HepG2 (cell line): ENCODE measurements at places on chromosomes 3 and 15. TPM values are rescaled to one million over a fixed set of nuclear protein-coding genes. Genes with fewer than 3 reads are reported as not detected.

- no peak for DNase-seq
These were observed 90.4 kb upstream of the ROPN1 start for GRCh38 chr3:124082343-124082742.

DNA sequence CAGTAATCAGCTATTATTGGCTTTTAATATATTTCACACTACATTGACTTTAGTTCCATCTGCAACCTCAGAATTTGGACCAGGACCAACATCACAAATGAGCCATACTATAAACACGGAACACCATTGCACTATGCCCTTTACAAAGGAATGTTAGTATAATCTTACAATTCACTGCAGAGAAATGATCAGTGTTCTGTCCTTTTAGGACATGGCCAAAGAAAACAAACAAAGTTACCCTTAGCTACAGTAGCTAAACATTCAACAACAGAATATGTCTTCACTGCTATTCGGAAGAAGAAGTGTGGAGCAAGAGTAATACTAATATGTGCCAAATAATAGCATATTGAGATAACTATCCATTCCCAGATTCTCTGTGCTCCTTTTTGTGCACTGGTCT, 90.4 kb downstream of the NAALADL2 start:
- DNase-seq: no peak

The TMEM62 gene
- total RNA-seq: 13.8 and 20.9 TPM in 2 replicates

The GOLGB1 gene
- total RNA-seq: 39.5 and 53.1 TPM in 2 replicates

The C2CD4A gene
- 0.17 and 0.20 TPM in 2 replicates for total RNA-seq

DNA sequence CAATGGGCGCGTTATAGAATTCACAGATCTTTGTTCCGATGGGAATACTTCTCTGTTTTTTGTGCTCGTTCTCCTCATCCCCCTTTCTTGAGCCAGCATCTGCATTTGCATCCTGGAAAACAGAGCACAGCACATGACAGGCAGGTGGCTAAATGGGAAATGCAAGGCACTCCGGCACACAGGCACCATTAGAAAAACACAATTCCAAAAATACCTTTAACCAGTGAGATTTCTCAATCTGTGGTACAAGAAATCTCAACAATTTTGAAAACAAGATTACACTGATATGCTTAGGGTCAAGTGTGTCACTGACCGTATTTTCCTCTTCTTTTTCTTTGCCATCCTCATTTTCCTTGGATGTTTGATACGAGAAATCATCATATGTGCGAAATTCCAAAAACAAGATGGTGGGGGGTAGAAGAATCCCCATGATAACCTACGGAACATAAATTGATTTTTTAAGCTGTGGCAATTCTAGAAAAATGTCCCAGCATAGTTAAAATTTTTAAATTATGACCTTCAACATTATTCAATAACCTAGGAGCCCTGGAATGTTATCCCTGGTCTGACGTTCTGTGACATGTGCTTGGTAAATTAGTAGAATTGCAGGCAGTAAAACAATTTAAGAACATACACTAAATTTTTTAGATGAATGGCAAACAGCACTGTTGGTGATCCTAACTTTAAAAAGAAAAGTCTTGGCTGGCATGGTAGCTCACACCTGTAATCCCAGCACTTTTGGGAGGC, 46.5 kb upstream of the MTMR10 start:
- DNase-seq: no peak

The TIMMDC1 gene
- 77.8 and 78.2 TPM in 2 replicates for total RNA-seq
